ENCODE measurements at places on chromosomes 3 and 15.

- DNase-seq = no peak
Measured at GRCh38 chr3:109313061-109313460, 3.3 kb downstream of the DPPA2 start.

DNA sequence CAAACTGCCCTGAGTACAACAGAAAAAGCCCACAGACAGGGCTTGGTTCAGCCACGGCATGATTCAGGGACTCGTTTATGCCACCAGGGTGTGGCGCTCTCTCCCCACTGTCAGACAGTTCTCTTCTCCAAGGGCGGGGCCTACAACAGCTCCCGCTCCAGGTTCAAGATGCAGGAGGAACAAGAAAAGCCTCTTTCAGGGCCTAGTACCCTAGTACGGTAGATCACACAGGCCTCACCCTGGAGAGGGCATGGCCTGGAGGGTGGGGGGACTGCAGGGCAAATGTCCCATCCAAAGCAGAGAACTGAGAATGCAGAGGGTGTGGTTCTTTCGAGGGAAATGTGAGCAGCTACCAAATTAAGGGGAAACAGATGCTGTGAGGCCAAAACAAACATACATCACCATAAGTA is 12.0 kb downstream of the MESD start:
- peak; percentile 85 for DNase-seq

DNA sequence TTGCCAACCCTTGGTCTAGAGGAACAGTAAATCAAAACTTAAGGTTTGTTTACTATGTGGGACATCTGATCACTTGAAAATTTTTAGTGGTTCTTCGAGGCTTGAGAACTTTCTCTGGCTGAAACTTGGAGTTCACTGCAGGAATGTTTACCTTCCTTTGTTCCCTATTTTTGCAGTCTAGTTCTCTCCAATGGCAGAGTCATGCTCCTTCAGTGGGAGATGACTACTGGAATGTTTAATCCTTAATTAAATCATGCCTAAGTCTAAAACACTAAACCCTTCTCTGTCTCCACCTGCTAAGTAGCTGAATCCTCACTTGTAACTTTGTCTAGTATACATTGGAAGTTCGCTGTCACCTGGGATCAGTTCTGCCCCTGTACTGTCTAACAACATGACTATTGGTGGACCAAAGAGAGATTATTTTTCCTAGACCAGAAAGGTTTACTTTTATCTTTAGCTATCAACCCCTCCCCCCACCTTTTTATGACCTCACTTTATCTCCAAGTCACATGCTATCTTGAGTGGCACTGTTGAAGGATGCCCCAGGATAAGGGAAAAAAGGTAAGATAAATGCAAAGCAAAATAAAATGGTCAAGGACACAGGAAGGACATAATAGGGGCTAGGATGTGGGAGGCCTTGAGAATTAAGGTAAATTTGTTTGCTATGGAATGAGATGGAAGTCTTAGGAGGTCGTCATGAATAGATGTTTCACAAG is 1.2 kb upstream of the ZNF609 start:
- DNase-seq = no peak

DNA sequence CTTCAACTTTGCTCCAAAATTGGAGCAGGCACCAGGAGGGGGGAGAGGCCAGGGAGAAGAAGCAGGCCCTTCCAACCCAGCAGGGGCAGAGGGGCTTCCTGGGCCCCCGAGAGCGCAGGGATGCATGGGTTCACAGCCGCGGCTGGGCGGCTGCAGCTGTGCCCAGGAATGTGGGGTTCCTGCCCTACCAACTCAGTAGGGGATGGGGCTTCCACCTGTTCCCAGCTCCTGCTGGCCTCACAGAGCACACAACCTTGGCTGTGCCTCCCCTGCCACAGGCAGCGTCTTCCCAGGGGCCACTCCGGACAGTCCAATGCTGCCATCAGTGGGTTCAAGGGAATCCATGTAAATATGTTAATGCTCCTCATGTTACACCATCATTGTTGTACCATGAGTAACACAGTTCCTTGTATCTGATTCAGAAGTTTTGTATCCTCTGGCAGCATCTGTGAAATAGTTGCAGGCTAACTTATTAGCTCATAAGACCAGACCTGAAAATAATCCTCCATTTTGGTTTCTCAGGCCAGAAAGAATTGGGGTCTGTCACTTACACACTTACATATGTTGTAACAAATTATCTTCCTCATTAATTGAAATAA is 12.1 kb upstream of the SIAH2 start:
- no peak for DNase-seq

DNA sequence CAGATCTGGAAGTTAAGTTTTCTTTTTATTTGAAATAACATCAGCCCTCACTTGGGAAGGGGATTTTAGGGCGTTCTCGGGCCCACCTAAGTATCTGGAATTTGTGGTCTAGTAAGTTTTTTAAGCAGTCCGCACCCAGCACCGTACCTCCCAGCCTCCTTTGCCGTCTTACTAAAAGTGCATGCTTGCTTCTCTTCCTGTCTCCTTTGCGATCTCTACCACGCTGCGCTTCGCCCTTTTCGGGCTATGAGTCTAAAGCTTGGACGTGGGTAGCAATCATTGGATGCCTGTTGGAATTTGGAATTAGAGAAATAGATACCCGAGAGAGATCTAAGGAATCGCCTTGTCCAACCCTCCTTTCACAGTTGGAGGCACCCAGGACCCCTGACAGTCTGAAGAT is 1.1 kb downstream of the THSD4 start:
- DNase-seq = no peak

DNA sequence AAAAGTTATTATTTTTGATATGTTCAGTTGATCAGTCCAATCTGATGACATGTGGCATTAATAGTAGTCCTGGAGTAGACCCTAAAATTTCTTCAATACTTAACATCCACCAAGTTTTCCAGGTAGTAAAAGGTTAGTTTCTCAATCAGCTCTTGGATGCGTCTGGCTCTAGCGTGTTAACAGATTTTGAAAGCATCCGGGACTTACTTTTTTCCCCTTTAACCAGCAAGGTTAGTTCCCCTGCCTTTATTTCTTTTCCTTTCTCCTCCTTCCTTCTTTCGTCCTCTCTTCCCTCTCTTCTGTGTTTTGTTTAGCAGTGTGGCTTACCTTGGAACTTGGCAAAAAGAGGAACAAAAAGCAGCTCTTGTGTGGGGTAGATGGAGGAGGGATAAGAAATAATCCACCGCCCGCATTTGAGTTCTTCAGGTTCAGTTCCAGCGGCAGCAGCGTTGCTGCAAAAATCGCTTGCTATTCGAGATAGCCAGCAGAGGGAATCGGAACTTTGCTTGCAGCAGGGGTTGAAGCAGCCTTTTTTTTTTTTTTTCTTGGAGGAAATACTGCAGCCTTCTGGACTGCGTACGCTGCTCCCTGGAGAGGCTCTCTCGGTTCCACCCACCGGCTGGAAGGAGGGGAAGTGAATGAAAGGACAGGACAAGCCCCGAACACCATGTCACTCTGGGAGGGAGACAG is at the start of gene RBMS3:
Gene RBMS3, plus strand, starts transcription at position 668 of the 690 bp plus-strand sequence.
- peak; percentile 68 for DNase-seq

DNA sequence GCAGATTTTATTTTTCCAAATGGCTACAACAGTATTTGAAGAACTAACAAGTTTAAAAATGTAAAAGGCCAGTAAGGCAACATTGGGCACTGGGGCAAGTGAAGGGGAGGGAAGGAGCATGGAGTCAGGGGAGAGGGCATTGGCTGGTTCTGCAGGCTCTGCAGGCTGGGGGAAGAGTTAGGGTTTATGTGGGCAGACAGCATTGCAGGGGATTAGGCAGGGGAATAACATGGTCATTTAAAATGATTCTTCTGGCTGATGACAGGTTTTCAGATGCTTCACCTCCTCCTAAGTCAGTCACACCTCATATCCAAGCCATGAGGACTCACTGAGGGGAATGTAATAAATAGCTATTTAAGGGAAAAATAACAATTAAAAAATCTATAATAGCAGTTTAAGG is 52.6 kb downstream of the BTD start:
- no peak for DNase-seq

DNA sequence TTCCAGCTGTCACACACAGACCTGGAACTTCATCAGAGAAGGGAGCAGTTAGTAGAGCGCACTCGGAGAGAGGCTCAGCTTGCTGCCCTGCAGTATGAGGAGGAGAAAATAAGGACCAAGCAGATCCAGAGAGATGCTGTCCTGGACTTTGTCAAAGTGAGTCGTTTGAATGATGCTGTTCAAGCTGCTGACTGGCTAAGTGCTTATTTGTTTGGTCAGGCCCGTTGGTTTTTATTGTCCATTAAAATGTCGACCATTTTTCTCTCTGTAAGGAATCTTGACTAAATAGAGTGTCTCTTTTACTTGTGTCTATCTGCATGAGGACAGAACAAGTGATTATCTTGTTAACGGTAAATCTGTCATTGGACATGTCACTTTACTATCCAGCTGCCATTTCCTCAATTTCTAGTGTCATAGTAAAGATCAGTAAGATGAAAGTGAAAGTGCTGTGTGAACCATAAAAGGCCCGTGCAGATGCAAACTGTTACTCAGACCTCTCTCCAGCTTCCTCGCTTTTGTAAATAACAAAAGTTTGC is 56.9 kb downstream of the LRCH3 start:
- peak; percentile 4 for DNase-seq

DNA sequence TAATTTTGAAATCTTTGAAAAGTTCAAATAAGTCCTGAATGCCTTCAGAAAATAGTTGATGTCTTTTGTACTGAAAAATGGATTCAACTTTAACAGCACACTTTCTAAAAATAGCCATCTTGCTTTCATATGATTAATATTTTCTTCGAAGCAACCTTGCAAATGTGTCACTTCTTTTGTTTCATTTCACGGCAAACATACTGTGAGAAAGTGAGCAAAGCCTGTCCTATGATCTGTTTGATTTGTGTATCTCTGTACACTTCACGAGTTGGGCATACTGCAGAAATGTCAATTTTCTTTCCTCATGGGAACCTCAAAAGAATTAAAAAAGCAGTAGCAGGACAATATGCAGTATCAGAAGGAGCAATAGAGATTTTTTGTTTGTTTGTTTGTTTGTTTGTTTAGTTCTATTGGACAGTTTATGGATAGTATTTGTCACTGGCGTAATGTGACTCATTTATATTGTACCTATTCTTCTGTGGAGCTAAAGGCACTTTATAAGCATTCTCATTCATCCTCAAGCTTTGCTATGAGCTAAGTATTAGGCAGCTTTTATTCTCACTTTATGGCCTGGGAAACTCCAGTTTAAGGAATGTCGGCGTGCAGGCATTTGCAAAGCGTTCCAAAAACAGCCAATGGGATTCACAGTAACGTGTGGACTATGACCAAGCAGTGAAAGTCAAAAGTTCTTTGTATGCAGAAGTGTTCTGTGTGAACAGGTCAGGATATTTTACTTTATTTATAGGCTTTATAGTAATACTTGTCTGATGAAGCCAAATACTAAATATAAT is 572.0 kb downstream of the NAALADL2 start:
- DNase-seq = no peak

DNA sequence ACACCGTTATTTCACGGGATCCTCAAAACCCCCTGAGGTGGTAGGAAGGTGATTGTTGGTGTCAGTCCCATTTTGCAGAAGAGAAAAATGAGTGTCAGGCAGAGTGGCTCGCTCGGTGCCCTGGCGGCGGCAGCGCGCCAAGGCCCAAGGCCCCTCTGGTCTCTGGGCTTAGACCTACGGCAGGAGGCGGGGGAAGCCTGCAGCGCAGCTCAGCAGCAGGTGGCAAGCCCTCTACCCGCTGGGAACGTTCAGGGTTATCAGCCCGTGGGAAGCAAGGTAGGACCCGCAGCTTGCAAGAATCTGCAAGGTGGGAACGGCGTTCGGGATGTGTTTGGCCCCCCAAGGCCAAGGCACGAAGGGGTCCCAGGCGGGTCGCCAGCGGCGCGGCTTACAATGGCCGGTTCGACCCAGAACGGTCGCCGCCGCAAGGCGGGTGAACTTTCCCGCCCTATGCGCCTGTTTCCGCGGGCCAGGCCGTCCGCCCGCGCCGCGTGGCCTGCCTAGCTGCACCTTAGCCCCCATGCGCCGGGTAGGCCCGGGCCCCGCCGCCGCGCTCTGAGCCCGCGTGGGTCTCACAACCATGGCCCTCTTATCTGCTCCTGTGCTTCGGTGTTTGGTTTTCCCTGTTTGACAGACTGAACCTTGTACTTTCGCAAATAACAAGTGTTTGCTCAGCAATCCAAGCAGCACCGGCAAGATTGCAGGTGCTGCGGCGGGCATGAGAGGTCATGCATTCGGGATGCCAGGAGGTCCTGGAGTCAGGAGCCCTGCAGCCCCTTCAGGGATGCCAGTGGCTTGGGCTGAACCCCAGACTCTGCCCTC is 39.7 kb downstream of the CCNL1 start:
- no peak for DNase-seq

DNA sequence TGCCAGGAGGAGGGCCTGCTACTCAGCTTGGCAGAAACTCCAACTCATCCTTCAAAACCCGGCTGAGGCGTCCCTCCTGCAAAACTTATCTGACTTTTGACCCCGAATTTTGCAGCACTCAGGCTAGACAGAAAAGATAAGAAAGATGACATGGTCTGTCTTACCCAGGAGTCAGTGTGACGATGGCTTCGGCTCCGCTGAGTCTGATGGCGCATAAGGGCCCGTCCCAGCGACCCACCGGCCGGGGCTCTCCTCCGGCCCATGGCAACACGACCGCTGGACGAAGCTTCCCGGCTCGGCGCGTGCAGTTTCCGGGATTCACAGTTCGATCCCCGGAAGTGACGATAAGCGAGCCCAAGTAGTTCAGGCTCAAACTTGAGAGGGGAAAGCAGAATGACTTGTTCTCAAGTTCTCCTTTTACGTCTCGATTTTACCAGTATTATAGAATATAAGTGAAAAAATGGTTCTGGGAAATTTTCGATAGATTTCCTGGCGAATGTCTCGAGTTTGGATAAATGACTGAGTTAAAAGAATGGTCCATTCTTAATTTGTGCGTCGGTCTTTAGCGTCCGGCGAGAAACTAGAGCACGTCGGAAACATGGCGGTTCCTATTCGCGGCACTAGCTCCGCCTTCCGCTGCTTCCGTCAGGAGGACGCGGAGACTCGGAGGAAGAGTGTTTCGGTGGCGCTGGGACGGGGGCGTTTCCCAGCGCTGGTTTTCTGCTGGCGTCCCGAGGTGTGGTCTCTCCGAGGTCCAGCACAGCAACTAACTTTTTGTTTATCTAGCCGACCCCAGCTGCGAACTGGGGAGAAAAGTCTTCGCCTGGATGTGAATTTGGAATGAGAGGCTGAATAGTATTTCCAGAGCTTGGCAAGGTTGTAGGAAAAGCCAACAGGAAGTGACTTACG is at the start of gene LSG1:
Gene LSG1, minus strand, starts transcription at position 292 of the 909 bp plus-strand sequence. Its CDS starts 29 bp downstream, at position 263.
- peak; percentile 82 for DNase-seq

- DNase-seq = peak; percentile 51
Measured at GRCh38 chr15:68578980-68579935, at the start of gene CORO2B. CORO2B (plus strand) TSS chr15:68578993; CDS start chr15:68579263, 270 bp downstream.

- no peak for DNase-seq
Measured at GRCh38 chr15:65198571-65198970, 12.7 kb downstream of the CILP start.

DNA sequence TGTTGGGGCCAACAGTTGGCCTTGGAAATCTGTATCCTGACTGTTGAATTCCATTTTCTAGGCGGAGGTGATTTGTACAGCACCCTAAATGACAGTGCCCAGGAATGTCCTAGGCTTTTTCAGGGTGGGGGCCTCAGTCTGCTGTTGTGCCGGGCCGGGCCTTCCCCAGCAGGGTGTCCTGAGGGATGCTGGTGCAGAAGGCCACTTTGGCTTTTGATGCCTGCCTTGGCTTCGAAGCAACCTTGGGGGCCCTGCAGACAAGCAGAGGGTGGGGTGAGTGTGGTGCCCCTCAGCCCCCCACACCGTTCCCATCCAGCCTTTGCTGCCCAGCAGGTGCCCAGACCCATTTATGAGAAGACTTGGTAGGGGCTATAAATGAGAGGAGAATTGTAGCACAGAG is 33.0 kb downstream of the SYNM start:
- no peak for DNase-seq

Data from HEK293T (cell line).